ENCODE measurements at places on chromosomes 5 and 9. TPM values are rescaled to one million over a fixed set of nuclear protein-coding genes. Genes with fewer than 3 reads are reported as not detected.
A peak's percentile ranks its signal among the peaks of the same experiment; 100 is the strongest.

Gene NDUFS6
- polyA plus RNA-seq, result 316 TPM

DNA sequence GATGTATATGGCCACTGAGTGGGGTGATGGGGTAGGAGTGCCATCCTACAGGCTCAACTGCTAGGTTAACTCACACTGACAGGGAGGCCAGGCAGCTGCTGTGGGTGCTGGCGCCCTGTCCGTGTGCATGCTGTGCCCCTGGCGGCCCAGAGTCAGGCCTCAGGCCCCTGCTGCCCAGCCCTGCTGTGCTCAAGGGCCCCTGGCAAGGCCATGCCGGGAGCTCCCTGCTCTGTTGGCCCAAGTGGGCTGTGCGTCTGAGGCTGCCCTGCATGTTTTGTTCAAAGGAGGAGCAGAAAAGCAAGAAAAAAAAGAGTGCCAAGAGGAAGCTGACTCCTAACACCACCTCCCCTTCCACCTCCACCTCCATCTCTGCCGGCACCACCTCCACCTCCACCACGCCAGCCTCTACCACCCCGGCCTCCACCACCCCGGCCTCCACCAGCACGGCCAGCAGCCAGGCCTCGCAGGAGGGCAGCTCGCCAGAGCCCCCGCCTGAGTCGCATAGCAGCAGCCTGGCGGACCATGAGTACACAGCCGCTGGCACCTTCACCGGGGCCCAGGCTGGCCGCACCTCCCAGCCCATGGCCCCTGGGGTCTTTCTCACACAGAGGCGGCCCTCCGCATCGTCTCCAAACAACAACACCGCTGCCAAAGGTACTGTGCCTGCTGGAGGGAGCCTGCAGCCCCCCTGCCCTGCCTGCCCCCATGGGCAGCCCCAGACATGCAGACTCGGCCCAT lies 100.1 kb downstream of the PHF2 start:
- H3K27me3 ChIP-seq, result no peaks in the 10 kb centered on the region
- DNase-seq, result peak; percentile 10
- H3K4me3 ChIP-seq, result no peak overlapping the region
- no peaks in the 10 kb centered on the region for H3K36me3 ChIP-seq
- no peak overlapping the region for H3K27ac ChIP-seq

Gene KLHL3
- polyA plus RNA-seq, result 3.8 TPM

DNA sequence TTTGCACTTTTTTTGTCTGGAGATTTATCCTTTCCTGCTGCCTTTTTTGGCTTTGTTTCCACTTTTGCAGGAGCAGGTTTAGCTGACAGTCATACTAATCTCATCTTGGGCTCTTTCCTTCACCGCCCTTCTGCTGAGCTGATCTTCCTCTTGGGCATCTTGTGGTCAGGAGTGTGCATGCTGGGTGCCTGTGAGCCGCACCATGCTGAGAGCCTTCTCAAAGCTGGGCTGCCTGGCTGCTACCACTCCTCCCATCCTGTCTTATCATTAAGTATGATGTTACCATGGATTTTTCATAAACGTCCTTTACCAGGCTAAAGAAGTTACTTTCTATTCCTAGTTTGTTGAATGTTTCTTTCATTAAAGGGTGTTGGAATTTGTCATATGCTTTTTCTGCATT lies 49.5 kb upstream of the MCCC2 start:
- no peak overlapping the region for H3K4me3 ChIP-seq
- no peaks in the 10 kb centered on the region for H3K4me1 ChIP-seq
- H3K36me3 ChIP-seq, result peaks cover 43% of the 10 kb centered on the region
- no peak overlapping the region for H3K27ac ChIP-seq
- no peak for DNase-seq

DNA sequence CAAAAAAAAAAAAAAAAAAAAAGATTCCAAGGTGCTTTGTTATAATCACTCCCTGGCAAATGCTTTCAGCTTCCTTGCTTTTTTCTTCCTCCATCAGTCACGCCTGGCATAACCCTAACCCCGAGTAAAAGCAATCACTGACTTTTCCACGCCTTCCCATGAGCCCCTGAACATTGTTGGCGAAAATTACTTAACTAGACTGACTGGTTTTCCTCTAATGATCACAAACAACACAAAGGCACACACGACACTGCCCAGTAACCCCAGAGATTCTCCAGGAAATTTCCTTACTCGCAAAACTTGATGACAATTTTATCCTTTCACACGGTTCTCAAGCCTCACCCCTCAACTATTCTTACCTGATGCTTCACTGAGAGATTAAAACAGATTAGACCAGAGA lies 11.4 kb upstream of the PTGR1 start:
- H3K4me1 ChIP-seq, result no peaks in the 10 kb centered on the region
- no peaks in the 10 kb centered on the region for H3K27me3 ChIP-seq
- no peaks in the 10 kb centered on the region for H3K36me3 ChIP-seq

GRCh38 chr5:170154297-170154696 lies 48.6 kb downstream of the FOXI1 start:
- peak; percentile 49 for DNase-seq
- no peaks in the 10 kb centered on the region for H3K27me3 ChIP-seq
- H3K4me3 ChIP-seq, result no peak overlapping the region
- peaks cover 15% of the 10 kb centered on the region for H3K4me1 ChIP-seq
- no peaks in the 10 kb centered on the region for H3K36me3 ChIP-seq

GRCh38 chr5:169424279-169424655 lies 123.3 kb upstream of the SLIT3 start:
- no peak for DNase-seq
- no peaks in the 10 kb centered on the region for H3K27me3 ChIP-seq
- no peaks in the 10 kb centered on the region for H3K4me1 ChIP-seq
- H3K36me3 ChIP-seq, result no peaks in the 10 kb centered on the region
- no peak overlapping the region for H3K27ac ChIP-seq

Gene RFX3
- polyA plus RNA-seq, result 2.1 TPM

Gene BARHL1
- not detected for polyA plus RNA-seq

DNA sequence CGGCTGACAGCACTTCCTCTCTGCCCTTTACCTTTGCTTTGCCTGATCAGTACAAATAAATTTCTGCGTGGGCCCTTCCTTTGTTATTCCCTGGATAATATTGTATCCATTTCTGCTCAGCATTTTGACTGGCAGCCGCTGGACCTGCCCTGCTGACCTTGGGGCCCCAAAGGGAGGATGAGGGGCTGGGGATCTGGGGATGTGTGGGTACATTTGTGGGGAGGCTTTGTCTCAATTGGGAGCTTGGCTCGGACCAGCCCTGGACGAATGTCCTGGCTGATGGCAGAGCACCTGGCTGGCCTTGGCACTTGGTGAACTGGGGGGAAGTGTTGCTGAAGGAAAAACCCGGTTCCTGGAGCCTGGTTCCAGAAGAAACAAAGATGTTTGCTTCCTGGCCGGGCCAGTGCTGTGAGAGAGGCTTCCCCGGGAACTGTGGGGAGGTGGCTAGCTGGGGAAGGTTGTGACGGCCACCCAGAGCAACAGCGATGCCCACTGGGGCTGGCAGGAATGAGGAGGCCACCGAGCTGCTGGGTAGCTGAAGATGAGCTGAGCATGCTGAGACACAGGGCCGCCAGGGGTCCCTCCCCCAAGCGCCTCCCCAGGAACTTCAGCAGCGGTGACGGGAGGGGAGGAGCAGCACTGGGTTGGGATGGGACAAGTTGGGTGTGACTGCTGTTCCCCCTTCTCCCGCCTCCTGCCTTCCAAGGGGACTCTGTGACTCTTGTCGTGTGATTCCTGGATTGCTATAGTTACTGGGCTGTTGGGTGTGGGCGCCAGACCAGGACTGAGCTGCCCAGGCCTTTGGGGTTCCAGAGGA lies 8.4 kb downstream of the LMX1B start:
- no peaks in the 10 kb centered on the region for H3K4me1 ChIP-seq
- H3K36me3 ChIP-seq, result no peaks in the 10 kb centered on the region
- no peak overlapping the region for H3K4me3 ChIP-seq
- no peak overlapping the region for H3K27ac ChIP-seq

DNA sequence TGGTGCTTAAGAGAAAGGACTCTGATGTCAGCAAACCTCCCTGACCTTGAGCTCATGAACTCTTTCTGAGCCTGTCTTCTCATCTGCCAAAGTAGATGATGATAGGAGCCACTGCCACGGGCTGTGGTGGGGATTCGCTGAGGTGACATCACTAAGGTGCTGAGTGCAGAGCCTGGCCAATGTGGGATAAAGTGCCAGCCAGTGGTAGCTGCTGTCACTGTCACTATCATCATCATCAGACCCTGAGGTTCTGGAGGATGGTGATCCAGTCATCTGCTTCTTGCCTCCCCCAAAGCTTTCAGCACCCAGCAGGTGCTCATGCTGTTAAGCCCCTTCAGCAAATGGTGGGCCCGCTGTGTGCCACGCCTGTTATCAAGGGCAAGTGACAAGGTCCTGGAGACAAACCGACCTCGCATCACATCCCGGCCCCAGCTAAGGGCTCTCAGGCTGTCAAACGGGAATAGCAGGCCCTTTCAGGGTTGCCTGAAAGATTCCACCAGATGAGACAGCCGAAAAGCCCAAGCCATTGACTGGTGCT lies 6.4 kb downstream of the FPGS start:
- peak; percentile 42 for DNase-seq
- H3K36me3 ChIP-seq, result peaks cover 43% of the 10 kb centered on the region
- peaks cover 14% of the 10 kb centered on the region for H3K4me1 ChIP-seq
- H3K27me3 ChIP-seq, result no peaks in the 10 kb centered on the region
- H3K4me3 ChIP-seq, result no peak overlapping the region
- no peak overlapping the region for H3K27ac ChIP-seq

Gene DIRAS2
- not detected for polyA plus RNA-seq

DNA sequence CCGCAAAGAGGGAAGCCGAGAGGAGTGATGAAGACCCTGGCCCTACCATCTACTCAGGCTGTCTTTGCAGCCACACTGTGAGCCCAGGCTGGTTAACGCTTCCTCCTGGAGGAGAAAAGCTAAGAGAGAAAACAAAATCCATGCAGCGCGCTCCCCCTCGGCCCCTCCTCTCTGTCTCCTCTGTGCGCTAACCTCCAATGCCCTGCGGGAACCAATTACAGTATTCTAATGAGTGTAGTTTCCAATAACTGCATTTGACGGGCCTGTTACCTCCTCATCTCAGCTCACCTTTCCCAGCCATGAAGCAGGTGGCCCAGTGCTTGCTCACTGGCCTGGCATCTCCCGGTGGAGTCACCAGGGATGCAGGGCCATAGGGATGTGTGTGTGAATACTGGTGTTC lies 565.5 kb downstream of the EBF1 start:
- no peaks in the 10 kb centered on the region for H3K4me1 ChIP-seq
- no peak overlapping the region for H3K27ac ChIP-seq
- no peaks in the 10 kb centered on the region for H3K36me3 ChIP-seq

Gene TNFSF8
- not detected for polyA plus RNA-seq

DNA sequence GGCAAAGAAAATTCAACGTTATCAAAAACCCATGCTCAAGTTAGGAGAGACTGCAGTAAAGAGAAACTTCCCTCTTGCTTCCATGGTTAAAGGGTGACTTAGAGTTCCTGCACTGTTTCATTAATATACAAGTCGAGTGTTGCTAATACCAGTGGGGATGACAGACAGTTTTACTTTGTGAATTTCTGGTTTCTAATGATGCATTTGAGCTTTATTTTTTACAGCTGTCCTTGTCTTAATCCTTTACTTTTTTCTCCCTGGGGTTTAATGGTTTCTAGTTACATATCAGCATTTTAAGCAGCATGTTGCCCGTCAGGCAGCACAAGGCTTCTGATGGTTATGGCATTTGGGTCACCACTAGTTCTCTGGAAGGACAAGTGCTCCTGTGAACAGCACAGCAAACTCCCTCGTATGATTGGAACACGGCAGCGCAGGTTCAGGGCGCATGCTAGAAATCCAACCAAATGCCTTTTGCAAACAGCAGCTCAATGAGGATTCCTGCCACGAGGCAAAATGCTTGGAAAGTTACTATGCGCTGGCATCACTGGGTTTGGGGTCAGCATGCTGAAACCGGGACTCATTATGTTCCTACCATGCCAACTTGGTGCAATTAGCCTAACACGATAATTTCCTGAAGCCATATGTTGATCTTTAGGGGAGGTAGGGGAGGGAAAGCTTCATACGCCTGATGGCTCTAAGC lies 463.8 kb downstream of the BNC2 start:
- no peaks in the 10 kb centered on the region for H3K4me1 ChIP-seq
- no peaks in the 10 kb centered on the region for H3K27me3 ChIP-seq
- DNase-seq, result no peak
- H3K36me3 ChIP-seq, result no peaks in the 10 kb centered on the region

DNA sequence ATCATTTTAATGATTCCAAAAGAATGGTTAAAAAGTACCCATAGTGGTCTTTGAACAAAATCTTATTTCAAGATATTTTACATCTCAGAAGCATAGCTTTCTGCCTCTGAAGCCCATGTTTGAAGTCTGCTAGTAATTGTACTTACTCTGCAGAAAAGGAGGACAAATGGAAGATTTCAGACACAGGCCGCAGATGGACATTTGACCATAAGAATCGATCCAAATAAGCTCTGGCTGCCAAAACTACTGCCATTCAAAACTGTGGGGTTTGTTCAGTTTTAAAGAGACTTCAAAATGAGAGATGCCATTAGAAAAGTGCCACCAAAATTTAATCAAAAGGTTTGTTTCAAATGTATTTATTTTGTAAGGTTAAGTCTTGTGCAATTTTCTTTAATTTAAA lies 306.7 kb downstream of the DTWD2 start:
- H3K27me3 ChIP-seq, result no peaks in the 10 kb centered on the region
- no peak overlapping the region for H3K4me3 ChIP-seq
- H3K27ac ChIP-seq, result no peak overlapping the region

Gene EGFLAM
- polyA plus RNA-seq, result 0.13 TPM

GRCh38 chr5:66072031-66072430 lies 72.1 kb upstream of the SREK1 start:
- peaks cover 5% of the 10 kb centered on the region for H3K4me1 ChIP-seq
- peaks cover 50% of the 10 kb centered on the region for H3K36me3 ChIP-seq
- no peak overlapping the region for H3K27ac ChIP-seq

GRCh38 chr5:33311893-33312292 lies 128.9 kb upstream of the TARS1 start:
- H3K27ac ChIP-seq, result peak overlapping the region; percentile 100
- no peaks in the 10 kb centered on the region for H3K27me3 ChIP-seq
- H3K4me3 ChIP-seq, result no peak overlapping the region
- H3K36me3 ChIP-seq, result no peaks in the 10 kb centered on the region
- no peak for DNase-seq
- H3K4me1 ChIP-seq, result no peaks in the 10 kb centered on the region

Gene FOXD4L3
- 0.06 TPM for polyA plus RNA-seq

DNA sequence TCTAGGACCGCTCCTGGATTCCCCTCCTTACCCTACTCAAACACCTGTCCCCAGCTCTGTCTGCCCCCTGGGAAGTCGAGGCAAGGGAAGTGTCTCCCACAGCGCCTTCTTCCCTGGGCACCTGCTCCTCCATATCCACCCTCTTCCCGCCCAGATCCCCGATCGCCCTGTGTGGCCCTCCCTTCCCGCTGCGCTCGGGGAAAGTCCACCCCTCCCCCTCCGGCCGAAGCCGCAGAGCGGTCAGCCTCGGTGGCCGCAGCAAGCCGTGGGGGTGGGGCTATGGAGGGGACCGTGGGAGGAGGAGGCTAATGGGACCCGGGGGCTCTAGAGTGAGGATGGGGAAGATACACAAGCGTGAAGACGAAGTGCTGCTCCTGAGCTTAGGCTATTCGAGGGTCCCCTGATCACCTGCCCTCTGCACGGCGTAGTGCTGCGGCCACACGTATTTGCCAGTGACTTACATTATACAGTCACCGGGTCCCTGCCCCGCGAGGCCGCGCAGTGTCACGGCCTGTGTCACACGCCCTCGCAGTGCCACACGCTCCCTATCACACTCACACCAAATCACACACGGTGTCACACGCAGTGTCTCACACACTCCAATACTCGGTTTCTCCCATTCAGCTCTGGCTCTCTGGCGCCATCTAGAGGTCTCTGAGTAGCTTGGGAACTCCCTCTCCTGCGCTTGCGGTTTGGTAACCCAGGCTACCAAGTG lies 658 bp upstream of the PCDH1 start:
- H3K36me3 ChIP-seq, result no peaks in the 10 kb centered on the region
- peaks cover 69% of the 10 kb centered on the region for H3K4me1 ChIP-seq
- peak overlapping the region; percentile 63 for H3K4me3 ChIP-seq
- H3K27me3 ChIP-seq, result peaks cover 78% of the 10 kb centered on the region

Gene C6
- 0.02 TPM for polyA plus RNA-seq
